ENCODE measurements at places on chromosomes 7 and 10. TPM values are rescaled to one million over a fixed set of nuclear protein-coding genes. Genes with fewer than 3 reads are reported as not detected.

DNA sequence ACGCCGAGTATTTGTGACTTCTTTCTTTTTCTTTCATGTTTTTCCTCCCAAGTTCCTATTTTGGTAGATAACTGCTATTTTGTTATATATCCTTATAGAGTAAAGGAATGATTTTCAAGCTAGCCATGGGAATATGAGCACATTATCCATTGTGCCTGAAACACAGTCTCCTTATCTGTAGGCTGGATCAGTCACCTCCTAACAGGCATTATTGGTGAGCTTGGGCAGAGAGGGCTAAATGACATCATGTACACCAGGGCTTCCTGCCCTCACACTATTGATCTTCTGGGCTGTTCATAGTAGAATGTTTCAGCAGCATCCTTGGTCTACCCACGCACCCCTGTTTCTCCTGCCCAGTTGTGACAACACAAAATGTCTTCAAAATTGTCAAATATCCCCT is 88.1 kb upstream of the CTBP2 start:
- DNase-seq, result no peak

DNA sequence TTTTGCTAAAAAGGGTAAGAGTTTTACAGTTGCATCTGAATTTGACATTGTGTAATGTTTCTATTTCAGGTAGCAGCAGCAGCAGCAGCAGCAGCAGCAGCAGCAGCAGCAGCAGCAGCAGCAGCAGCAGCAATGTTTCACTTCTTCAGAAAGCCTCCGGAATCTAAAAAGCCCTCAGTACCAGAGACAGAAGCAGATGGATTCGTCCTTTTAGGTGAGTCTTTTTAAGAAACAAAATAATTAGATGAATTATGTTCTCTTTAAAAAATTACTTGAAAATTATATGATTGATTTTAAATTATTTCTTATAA is 32.6 kb downstream of the UMAD1 start:
- no peak for DNase-seq

DNA sequence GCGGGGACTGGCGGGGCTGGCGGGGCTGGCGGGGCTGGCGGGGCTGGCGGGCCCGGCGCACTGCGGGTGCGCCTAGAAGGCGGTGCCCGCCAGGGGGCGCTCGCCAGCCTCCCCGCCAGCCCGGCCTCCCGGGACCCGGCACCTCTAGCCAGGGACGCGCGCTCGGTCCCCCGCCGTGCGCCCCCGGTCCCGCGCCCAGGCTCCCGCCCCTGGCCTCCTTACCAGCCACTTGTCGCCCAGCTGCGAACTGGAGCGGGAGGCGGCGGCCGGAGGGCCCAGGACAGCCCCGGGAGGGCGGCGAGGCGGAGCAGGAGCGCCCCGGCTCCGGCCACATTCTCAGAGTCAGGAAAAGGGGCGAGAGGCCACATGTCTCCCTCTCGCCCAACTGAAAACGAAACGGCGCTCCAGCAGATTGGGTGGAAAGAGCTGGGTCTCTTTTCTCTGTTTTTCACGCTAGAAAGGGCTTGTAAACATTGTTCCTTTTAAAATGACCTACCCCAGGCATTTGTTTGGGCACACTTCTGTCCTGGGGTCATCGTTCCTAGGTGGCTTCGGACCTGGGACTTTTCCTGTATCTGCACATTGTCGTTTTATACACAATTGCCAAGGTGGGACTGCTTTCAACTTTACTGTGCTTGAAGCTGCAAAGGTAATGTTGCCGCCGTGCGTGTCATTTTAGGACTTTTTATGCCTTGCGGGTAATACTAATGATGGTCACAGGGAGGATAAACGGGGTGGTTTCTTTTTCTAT is 378 bp upstream of the PRKCQ start:
- peak; percentile 81 for DNase-seq

DNA sequence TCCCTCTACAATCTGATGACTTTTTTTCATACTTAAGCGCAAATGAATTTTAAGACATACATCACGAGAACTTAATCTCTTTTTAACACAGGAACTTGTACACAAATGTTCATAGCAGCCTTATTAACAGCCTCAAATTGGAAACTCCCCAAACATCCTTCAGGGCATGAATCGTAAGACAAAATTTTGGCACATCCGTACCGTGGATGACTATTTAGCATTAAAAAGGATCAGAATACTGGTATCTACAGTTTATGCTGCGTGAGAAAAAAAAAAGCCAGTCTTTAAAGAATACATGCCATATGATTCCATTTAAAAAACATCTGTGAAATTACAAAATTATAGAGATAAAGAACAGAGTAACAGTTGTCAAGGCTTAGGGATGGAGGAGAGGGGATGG is 46.8 kb downstream of the PDE1C start:
- no peak for DNase-seq

- DNase-seq, result peak; percentile 40
Measured at GRCh38 chr10:13001041-13001886, at the start of gene CCDC3. TSS of gene CCDC3 (minus strand) at chr10:13001713. CDS start at chr10:13001570, 143 bp downstream.

GRCh38 chr10:116948530-116948870 is 56.5 kb downstream of the SHTN1 start:
- no peak for DNase-seq

- DNase-seq, result no peak
Measured at GRCh38 chr7:20306180-20306946, 24.3 kb upstream of the ITGB8 start.

The SEMA3A gene
- total RNA-seq, result 1.2 TPM

DNA sequence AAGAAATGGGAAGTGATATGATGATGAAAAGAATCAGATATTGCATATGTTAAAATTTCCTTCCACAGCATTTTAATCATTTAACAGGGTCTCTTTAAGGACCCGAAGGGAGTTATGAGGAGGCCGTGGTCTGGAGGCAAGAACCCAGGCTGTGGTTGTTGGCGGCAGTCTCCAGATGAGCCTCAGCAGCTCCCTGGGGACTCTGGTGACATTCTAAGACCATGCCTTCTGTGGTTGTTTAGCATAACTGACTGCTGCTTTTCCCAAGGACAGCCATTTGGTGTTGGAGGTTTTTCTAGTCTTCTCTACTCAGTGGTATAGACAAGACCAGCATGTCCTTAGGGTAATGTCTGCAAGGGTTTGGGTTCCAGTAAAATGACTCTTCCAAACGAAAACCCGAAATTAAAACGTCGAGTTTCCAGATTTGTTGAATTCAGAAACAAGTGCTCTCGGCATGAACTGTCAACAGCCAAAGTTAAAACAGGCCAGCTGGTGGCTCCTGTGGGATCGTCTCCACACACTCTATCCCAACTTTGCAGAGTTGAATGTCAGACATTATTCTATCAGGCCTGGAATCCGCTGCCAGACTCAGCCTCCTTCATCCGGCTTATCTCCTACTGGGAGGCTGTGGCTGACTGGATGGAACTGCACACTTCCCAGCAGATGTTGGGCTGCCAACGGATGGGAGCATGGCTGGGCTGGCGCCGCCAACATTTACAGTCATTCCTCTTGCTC is 183.1 kb downstream of the TAX1BP1 start:
- DNase-seq, result peak; percentile 77

GRCh38 chr10:58467931-58468635 is 44.6 kb upstream of the BICC1 start:
- no peak for DNase-seq

The EGR2 gene
- 0.55 TPM for total RNA-seq

DNA sequence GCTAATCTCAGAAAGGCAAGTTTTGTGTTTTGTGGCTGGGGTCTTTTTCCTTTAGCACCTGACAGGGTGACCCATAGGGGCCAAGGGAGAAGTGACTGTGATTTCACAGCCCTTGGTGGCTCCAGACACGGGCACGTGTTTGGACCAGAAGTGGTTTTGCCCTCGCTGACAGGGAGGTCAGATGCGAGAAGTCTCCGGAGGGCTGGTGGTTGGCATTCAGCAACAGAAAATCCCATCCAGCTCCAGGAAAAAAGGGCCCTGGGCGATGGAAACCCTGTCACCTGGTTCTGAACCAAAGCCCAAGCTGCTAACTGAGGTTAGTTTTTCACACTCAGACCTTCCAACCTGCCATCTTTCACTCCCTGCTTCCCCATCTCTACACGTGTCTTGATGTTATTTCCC is 272.9 kb downstream of the TRIL start:
- DNase-seq, result peak; percentile 41

The FBXL13 gene
- total RNA-seq, result 0.27 TPM

GRCh38 chr10:124544711-124545110 is 83.1 kb downstream of the LHPP start:
- DNase-seq, result peak; percentile 47

DNA sequence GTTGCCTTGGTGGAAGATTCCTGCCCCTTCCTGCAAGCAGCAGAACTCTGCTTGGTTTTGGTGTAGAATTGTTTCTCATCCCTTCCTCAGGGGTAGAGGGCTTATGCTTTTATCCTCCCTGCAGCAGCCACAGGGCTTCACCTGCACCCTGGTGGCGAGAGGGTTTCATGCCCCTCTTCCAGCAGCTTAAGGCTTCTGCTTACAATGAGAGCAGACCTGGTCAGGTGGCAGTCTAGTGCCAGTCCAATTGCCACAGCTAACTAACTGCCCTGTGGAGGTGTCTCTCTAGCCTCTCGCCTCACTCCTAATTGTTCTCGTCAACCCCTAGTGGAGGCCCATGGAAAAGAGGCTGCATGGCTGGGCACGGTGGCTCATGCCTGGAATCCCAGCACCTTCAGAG is 19.3 kb downstream of the ACBD7 start:
- DNase-seq, result no peak

The AGMO gene
- 0.32 TPM for total RNA-seq

- no peak for DNase-seq
Measured at GRCh38 chr10:87538092-87539015, 33.7 kb downstream of the MINPP1 start.

The GPR37 gene
- not detected for total RNA-seq

- DNase-seq, result no peak
Measured at GRCh38 chr10:112811741-112812551, 138.1 kb upstream of the TCF7L2 start.

GRCh38 chr7:107628461-107629064 is 32.1 kb upstream of the SLC26A4 start:
- no peak for DNase-seq

GRCh38 chr7:127850195-127850594 is 181.0 kb downstream of the LRRC4 start:
- no peak for DNase-seq

- no peak for DNase-seq
Measured at GRCh38 chr7:104328296-104328969, at the start of gene LHFPL3. TSS of gene LHFPL3 (plus strand) at chr7:104328603.
